ENCODE measurements at places on chromosomes 2 and 18.

DNA sequence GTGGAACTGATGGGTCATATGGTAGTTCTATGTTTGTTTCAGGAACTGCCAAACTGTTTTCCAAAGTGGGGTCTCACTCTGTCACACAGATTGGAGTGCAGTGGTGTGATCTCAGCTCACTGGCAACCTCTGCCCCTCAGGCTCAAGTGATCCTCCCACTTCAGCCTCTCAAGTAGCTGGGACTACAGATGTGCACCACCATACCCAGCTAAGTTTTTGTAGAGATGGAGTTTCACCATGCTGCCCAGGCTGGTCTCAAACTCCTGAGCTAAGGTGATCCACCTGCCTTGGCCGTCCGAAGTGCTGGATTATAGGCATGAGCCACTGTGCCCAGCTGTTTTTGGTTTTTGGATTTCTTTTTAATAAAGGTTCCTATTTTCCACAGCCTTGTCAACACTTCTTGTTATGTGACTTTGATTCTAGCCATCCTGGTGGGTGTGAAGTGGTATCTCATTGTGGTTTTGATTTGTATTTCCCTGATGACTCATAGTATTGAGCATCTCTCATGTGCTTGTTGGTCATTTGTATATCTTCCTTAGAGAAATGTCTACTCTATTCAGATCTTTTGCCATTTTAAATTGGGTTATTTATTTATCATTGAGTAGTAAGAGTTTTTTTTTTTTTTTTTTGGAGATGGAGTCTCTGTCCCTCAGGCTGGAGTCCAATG is 22.8 kb downstream of the NPC1 start:
- no peak for DNase-seq

GRCh38 chr18:50432915-50433314 is 58.1 kb downstream of the SKA1 start:
- no peak for DNase-seq

DNA sequence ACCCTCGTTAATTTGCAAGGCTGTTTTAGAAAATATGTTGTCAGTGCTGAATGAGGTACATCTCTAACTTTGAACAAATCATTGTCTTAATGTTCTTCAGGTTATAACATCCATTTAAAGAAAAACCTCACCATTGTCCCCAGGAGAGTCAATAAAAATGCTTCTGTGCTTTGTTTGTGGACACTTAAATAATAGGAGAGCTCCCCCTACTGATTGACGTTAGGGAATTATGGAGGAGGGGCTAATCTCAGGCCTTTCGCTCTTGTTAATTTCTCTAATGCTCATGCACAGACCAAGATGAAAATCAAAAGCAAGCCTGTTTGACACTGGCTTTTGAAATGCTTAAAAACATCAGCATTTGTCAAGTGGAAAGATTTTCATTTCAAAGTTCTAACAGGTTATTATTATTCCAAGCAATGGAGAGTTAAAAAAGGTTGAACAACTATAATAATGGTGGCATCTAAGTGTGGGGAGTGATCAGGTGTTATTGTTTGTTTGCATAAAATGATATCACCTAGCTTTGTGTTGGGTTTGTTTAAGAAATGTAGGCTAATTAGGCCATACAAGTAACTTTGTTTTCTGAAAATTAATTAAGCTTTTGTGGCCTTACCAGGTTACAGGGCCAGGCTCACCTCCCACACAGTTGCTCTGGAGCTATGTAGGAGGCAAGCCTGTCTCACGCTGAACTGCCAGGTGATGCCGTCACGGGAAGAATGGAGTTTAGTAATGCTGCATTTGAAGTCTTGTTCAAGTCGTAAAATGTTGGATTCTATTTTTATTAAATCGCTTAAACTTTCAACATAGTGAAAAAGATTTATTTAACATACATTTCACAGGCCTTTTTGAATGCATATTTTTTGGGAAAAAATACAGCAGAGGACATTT is 51.7 kb upstream of the SMIM21 start:
- no peak for DNase-seq

GRCh38 chr18:49933530-49934128 is 120.3 kb upstream of the ACAA2 start:
- DNase-seq, result no peak

GRCh38 chr18:4734021-4734420 is 278.9 kb upstream of the DLGAP1 start:
- DNase-seq, result no peak

GRCh38 chr2:65031341-65032018 is 24.7 kb upstream of the CEP68 start:
- DNase-seq, result no peak

GRCh38 chr2:8653485-8653884 is 28.4 kb upstream of the ID2 start:
- DNase-seq, result no peak

GRCh38 chr2:169464882-169465281 is 14.4 kb upstream of the BBS5 start:
- no peak for DNase-seq

DNA sequence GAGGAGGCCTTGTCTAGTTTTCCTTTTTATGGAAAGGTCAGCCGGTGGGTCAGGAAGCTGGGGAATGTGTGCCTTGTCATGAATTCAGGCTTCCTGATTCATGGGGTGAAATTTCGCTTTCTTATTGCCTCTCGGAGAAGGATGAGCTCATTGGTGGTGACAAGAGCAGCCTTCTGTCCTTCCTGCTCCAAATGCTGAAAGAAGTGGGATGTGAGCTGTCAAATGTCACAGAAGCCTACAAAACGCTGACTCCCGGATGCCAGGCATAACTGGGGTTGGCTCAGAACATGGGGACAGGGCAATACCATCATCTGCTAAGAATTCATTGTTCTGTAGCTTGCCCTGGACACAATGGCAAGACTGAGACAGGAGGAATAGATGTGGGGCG is 55.8 kb upstream of the FAM136A start:
- DNase-seq, result no peak

DNA sequence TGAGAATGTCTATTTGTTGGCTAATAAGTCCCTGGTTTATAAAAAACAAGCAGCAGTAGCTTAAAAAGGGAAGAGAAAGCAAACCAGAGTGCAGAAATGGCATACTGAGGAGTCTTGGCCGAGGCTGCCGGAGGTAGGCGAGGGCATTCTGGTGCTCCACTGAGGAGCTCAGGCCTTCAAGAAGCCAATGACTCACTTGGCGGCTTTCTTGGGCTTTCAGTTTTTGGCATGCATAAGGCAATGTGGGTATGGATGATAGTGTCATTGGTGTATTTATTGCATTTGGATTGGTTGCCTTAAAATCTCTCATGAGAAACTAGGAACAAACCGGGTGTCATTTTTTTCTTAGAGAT is 119.6 kb upstream of the ARL5A start:
- no peak for DNase-seq

- no peak for DNase-seq
These were observed 76.3 kb downstream of the ANTXR1 start for GRCh38 chr2:69089266-69089665.

- no peak for DNase-seq
These were observed 276.4 kb upstream of the HS6ST1 start for GRCh38 chr2:128594953-128595677.

GRCh38 chr18:46211816-46212215 is 107.6 kb downstream of the HAUS1 start:
- DNase-seq, result no peak

- DNase-seq, result no peak
These were observed 10.4 kb downstream of the PELI1 start for GRCh38 chr2:64133828-64134227.

DNA sequence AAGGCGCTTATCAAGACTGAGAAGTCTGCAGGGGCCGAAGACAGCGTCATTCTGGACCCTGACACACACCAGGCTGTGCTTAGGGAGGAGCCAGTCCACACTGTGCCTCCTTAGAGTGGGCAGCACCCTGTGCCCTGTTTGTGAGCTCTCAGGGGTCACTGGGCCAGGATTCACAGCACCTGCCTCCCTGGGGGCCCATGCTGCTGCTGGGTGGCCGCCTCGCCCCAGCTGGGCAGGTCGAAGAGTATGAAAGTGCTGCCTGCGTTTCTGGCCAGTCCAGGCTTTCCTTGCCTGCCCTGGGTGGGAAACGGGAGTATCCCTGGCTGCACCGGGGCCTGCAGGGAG is 15.4 kb upstream of the GPR55 start:
- no peak for DNase-seq

GRCh38 chr2:222038067-222038802 is 260.6 kb downstream of the PAX3 start:
- no peak for DNase-seq

- DNase-seq, result no peak
These were observed 288.2 kb upstream of the CHST9 start for GRCh38 chr18:27473318-27473717.

DNA sequence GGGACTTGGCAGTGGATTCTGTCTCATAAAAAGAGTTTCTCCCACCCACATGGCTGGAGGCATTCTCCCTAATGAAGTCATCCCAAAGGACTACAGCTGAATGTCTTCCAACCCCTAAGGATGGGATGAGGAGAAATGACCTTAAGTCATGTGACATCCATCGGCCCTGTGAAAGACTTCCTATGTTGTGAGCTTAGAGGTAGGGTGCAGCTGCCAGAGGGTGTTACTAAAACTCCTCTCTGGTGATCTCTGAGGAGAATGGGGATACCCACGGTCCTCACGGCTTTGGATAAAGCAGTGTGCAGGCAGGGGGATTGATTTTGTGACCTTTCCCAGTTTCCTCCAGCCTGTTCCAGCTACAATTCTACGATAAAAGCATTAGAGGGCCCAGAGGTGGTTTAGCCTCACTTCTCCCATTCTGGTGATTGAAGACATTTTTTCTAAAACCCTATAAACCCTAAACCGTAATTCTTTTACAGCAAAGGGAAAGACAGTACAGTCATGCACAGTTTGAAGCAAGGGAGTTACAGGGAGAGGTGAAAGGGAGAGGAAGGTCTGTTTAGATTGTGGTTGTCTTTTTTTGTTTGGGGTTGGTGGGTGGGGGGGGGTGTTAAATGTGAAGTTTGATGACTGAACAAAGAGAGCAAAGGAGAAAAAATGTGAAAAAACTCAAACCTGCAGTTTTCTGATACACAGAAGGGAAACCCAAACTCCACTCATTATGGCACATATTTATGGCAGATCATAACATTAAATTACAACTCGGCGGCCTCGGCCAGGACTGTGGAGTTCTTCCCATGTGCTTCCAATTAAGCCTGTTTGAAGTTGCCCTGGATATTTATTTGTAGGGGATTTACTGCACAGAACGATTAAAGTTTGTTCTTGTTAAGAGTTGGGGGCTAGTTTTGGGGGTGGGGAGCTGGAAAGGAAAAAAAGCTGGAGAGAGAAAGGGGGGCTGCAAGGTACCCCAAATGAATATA is 26.6 kb upstream of the SLC14A2 start:
- no peak for DNase-seq

GRCh38 chr2:176157499-176158185 is 535 bp downstream of the HOXD3 start:
- no peak for DNase-seq

DNA sequence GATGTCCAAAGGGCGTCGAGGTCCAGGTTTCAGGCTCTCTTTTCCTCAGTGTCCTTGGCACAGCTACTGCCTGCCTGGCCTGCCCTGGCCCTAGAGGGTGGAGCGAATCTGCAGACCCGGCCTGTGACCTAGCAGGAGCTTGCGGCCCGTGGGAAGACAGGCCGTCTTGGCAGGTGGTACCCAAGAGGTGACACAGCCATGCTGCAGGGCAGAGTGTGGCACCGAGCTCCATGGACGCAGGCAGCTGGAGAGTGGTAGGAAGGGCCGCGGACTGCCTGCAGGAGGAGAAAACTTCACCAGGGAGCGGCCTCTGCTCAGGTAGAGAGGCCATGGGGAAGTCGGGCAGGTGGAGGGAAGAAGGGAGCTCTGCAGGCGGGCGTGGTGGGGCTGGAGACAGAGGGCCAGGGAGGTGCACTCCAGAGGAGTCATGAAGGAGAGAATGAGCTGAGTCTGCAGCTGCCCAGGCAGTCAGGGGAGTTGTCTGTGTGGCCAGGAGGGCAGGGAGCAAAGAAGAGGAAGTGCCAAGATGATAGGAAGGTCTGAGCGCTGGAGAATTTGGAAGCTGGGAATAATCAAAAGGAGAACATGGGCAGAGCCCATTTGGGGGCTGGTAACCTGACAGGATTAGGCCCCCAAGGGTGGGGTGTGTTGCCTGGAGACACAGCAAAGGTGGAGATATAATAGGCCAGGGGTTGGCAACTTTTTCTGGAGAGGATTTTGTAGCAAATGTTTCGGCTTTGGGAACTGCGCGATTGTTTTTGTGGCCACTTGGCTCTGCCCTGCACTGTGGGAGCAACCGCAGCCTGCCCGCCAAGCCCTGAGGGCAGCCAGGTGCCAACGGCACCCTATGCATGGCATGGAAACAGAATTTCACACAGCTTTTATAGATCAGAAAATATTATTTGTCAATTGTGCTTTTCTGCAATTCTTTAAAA is 154.4 kb upstream of the PXDN start:
- DNase-seq, result no peak

GRCh38 chr2:2324119-2324518 is 7.0 kb downstream of the MYT1L start:
- DNase-seq, result no peak

DNA sequence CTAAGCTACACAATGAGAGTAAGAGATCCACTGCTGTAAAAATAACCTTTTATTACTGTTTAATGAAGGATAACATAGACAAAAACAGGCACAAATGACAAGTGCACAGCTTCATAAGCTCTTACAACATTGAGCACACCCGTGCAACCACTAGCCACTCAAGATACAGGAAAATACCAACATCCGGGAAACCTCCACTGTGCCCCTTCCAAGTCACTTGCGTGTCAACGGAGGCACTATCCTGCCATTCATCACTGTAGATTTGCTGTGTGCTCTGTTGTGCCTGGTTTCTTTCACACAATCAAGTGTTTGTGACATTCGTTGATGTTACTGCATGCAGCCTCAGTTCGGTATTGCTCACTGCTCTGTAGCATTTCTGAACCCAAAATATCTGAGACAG is 292.9 kb upstream of the MYT1L start:
- no peak for DNase-seq

DNA sequence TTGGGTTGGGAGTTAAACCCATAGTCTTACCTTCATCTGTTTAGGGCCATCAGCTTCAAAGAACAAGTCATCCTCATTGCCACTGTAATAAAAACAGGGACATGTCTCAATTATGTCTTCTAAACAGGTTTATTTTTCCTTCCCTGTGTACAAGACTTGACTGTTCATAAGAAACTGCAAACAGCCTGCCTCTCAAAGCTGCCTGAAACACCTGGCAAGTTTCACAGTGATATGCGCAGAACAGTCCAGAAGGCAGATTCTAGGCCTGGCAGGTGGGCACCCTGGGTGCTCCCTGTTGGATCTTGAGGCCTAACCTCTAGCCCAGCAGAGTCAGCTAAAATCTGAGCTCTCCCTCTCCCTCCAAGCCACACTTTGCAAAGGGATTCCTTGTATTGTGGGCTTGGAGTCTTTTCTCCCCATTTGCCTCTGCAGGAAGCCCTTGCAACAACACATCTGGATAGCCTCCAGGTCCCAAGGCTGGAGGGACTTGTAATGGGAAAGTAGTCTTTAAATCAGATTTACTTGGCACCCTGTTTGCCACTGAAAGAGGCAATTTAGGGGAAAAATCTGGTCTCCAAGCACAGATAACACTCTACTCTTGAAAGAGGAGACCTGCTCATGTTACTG is 930 bp downstream of the IL1B start:
- DNase-seq, result no peak

- DNase-seq, result no peak
These were observed 348.7 kb downstream of the ARHGAP15 start for GRCh38 chr2:143477714-143478443.

GRCh38 chr18:43060020-43060419 is 55.5 kb downstream of the RIT2 start:
- no peak for DNase-seq

Data from stimulated activated CD4-positive, alpha-beta T cell treated with anti-CD3 and anti-CD28 coated beads, Interleukin-4, amount 100 ng/mL, for 48 hours (primary cell).